Activated CD4-positive, alpha-beta T cell treated with anti-CD3 and anti-CD28 coated beads for 4 hours (primary cell): ENCODE measurements at places on chromosomes 2 and 18.

DNA sequence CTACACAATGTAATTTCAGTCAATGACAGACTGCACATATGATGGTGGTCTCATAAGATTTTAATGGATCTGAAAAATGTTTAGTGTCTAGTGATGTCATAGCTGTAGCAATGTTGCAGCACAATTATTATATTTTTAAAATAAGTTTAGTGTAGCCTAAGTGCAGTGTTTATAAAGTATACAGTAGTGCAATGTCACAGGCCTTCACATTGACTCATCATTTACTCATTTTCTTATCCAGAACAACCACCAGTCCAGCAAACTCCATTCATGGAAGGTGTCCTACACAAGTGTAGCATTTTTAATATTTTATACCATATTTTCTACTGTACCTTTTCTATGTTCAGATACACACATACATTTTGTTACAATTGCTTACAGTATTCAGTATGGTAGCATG, 663.1 kb downstream of the ERBB4 start:
- DNase-seq = no peak

DNA sequence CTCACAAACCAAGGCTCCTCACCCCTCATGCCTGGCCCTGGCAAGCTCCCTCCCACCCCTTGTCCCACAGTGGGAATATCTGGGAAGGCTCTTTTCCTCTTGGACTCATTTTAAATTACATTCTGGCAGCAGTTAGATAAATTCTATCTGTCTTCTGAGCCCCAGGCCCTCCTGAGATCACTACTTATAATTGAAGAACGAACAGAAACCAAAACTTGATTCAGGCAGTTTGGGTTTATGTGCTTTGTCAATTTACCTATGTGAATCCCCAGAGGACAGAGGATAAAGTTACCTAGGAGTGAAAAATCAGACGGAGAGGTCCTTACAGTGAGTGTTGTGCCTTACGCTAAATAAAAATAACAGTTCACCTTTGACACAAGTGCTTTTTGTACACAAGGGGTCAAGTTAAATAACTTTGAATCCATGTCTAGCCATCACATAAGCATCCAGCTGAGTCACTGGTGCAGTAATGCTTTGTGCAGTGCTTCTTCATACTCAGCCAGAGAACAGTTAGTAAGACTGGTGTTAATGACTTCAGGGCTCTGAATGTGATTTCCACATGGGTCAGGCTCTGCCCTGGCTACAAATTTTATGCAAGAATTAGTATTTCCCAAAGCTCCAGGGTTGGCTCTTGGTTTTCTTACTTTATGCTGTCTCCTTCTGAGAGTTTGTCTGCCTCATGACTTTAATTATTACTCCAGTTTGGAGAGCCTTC, 329.3 kb downstream of the INSIG2 start:
- no peak for DNase-seq

DNA sequence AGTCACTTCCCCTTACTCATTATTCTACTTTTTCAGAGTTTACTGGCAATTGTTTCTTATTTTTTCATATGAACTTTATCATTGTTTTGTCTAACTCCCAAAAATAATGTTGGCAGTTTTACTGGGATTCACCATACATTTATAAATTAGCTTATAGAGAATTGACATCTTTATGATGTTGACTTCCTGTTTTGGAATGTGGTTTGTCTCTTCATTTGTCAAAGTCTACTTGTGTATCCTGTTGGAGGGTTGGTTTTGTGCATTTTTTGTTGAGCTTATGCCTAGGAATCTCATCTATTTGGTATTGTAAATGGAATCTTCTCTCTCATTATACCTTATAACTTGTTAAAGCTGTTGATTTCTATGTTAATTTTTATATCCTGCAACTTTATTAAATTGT, 16.4 kb downstream of the EPC2 start:
- DNase-seq = no peak

- DNase-seq = no peak
Measured at GRCh38 chr2:216700781-216701180, 5.4 kb upstream of the IGFBP5 start.

GRCh38 chr2:162838136-162838497, 450 bp downstream of the KCNH7 start:
- DNase-seq = no peak

DNA sequence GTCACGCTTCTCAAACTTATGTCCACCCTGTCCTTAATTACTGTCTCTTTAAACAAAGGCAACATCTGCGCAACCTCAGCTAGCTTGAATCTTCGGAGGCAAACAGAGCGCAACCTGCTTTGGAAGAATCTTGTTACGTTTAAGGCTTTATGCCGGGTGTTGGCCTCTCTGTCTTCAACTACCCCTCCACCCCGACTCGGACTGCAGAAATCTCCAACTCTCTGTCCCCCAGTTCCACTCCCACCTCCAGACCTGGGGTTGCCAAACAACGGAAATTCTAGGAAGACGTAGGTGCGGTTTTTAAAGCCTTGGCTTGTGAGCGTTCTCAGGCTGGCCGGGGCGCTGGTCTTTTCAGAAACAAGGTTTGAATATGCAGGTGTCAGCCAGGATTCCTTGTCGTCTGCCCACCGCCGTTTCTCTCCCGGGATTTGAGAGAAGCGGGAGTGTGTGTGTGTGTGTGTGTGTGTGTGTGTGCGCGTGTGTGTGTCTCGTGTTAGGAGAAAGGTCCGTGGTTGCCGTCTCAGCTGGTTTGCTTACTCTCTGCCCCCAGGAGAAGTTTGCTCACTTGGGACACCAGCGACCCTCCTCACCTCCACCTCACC, 1.1 kb upstream of the ONECUT2 start:
- no peak for DNase-seq

GRCh38 chr2:38095996-38096861, 20.3 kb upstream of the CYP1B1 start:
- no peak for DNase-seq

GRCh38 chr2:196601430-196602306, 37.8 kb upstream of the CCDC150 start:
- DNase-seq = no peak

- DNase-seq = no peak
Measured at GRCh38 chr2:223952280-223952968, 4.8 kb upstream of the MRPL44 start.

DNA sequence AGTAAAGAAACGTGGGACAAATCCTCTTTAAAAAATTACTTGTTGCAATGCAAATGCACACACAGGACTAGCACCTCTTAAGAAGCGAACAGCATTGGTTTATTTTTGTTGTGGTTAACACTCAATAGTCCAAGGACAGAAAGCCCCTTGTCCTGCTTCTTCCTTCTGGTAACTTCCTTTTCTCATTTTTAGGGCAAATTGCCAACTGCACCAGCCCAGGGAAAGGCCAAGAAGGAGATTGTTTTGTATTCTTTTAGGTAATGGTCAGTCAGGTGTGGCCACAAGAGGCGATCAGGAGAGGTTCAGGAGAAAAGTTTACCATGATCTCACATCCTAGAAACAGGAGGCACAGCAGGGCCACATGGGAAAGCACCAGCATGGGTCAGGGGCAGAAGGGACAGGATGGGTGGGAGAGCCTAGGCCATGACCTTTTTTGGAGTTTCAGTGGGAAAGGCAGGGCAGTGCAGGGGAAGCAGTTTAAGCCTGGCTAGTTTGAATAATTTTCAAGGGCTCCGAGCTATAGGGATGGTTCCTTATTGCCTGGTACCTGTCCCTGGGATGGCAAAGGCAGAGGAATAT, 73.0 kb downstream of the CHRNA1 start:
- DNase-seq = no peak

GRCh38 chr2:42900289-42900891, 108.0 kb upstream of the HAAO start:
- no peak for DNase-seq

- DNase-seq = no peak
Measured at GRCh38 chr2:27704342-27704876, 40.7 kb downstream of the SLC4A1AP start.

DNA sequence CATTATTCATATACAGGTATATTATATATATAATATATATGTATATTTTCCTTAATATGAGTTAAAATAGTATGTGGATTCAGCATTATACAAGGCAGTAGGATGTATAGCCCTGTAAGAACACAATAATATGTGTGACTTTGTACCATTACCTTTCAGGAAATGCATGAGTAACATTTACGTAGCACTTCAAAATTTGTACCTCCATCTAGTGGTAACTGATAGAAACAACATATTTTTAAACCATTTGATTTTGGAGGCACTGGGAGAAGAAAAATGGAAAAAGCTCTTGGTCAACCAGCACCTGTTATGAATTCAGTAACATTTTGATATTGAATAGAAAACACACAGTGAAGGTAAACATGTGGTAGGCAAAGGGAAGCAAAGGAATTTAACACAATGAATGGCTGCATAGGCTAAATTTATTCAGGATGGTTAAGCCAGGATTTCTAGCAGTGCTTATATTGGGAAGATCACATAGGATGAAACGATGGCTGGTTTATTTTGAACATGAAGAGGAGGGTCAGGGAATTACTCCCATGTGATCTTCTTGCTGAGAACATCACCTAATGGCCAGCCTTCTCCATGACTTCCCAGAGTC, 565.5 kb downstream of the CCDC85A start:
- DNase-seq = no peak

DNA sequence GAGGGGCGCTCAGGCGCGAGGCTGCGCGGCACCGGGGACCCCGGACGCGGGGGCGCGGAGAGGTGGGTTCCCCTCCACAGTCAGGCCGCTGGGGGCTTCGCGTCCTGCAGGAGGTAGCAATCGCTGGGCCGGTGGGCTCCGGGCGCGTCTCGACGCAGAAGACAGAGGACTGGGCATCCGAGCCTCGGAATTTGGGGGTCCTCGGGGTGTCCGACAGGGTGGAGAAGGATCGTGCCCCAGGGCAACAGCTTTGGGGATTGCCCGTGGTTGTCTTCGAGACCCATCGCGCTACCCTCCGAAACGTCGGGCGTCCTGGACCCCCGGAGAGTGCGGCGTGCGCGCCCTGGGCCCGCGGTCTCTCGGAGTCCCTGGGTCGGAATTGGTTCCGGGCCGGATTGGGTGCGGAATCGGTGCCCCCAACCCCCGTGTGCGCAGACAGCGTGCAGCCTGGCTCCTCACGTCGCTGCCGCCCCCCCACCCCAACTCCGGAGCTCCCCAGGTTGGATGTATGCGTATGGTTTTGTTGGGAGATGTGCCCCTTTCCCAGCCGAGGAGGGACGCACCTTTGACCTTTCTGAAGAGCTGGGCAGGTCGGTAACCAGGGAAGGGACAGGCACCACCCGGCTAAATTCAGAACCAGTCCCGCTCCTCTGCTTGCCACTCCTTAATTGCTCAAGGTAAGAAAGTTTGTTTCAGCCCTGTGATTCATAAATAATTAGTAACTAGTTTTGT, 750 bp downstream of the NPAS2 start:
- no peak for DNase-seq

GRCh38 chr2:39488450-39488849, 51.4 kb upstream of the MAP4K3 start:
- no peak for DNase-seq

- no peak for DNase-seq
Measured at GRCh38 chr2:151931030-151931611, 102.9 kb upstream of the ARL5A start.

DNA sequence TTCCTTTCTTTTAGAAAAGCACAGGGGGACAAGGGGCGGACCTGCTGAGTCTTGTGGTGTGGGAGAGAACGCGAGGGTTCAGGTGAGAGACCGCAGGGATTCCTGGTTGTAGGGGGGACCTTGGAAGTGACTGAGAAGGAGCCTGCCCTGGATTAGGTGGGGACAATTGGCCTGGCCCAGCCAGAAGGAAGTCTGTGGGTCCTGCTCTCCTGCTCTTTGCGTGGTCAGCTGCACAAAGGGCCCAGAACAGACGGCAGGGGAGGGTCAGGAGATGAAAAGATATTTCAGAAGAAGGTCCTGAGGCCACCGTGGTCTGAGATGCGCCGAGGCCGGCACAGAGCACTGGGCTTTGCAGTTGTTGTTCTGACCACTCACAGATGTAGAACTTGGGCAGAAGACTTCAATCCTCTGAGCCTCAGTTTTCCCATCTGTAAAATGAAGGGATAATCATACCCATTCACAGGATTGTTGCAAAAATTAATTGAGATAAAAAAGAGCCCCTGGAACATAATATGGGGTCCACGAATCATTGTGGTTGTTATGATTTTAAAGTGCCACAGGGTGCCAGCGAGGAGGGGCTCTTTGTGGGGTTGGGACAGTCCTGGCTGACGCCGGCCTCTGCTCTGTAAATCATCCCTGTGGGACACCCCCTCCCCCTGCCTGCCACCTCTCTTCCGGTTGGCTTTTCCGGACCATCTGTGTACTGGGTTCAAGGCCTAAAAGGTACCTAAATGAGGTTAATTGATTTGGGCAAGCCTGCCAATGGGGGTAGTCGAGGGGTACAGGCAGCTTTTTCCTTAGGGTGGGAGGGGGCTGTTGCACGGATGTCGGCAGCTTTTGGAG, 1.8 kb downstream of the LPIN1 start:
- DNase-seq = no peak

DNA sequence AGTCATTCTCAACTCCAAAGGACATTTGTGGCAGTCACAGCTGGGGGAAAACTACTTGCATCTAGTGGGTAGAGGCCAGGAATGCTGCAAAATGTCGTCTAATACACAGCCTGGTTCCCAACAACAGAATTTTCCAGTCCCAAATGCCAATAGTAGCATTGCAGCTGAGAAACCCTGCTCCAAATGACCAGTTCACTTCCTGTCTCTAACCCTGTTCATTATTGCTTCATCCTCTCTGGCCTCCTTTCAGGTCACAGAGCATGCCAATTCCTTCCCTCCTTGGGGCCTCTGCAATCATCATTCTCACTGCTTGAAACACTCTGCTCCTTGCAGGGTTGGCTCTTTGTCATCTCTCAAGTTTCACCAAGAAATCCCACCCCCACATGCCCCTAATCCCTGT, 139.1 kb downstream of the IRS1 start:
- no peak for DNase-seq

- no peak for DNase-seq
Measured at GRCh38 chr2:30565851-30566358, 118.9 kb downstream of the LCLAT1 start.

DNA sequence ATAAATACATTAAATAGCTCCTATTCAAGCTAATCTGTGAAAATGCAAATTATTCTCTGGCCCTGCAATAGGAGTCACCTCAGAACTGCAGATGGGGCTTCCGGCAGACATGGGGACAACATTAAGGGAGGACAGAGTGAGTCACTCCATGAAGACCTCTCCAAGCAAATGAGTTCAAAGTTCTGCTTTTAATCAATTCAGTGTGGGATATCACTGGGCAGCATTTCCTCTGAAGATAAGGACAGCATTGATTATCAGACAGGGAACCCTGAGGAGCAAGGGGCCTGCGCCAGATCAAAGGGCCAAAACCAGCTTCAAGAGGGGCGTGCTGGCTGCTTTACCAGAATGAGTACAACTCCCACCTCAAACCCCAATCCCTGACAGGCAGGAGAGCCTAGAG, 356.9 kb upstream of the KLHL29 start:
- no peak for DNase-seq

- DNase-seq = no peak
Measured at GRCh38 chr2:68643011-68643873, at the start of gene PROKR1. PROKR1 (plus strand) TSS chr2:68643579; CDS start chr2:68645822, 2,243 bp downstream.

GRCh38 chr18:45014047-45014501, 333.4 kb downstream of the SETBP1 start:
- DNase-seq = no peak
